ENCODE measurements at places on chromosomes 11 and 22.

- no peak for DNase-seq
These were observed 49.5 kb downstream of the ZNF280B start for GRCh38 chr22:22458896-22459588.

DNA sequence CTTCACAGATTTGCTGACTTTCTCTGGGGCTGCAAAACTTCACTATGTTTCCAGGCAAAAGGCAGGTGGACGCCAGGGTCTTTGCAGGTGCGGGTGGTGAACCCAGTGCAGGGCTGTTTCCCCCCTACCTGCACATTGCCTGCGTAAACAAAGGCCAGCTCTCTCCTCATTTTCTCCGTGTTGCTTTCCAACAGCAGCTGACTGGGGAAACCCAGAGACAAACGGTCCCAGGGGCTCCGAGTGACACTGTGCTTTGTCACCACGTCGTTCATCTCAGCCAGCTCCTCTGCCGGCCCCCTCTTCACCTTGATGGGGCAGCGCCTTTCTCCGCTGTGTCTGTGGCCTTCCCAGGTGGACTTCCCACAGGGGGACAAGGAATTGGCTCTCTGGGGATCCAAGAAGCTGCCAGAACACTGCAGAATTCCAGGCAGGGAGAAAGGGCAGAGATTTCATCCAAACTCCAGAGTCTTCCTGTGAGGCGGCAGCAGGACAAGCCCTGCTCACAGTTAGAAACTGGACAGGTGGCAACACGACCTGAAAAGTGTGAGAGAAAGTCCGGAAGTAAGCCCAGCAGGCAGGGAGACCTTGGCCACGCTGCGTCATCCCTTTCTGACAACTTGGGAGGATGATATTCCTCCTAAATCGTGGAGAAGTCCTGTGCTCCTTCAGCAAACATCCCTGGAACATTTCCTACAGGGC is 1493.7 kb downstream of the TBC1D22A start:
- no peak for DNase-seq

- DNase-seq = peak; percentile 35
These were observed 12.6 kb upstream of the NECTIN1 start for GRCh38 chr11:119741369-119742262.

DNA sequence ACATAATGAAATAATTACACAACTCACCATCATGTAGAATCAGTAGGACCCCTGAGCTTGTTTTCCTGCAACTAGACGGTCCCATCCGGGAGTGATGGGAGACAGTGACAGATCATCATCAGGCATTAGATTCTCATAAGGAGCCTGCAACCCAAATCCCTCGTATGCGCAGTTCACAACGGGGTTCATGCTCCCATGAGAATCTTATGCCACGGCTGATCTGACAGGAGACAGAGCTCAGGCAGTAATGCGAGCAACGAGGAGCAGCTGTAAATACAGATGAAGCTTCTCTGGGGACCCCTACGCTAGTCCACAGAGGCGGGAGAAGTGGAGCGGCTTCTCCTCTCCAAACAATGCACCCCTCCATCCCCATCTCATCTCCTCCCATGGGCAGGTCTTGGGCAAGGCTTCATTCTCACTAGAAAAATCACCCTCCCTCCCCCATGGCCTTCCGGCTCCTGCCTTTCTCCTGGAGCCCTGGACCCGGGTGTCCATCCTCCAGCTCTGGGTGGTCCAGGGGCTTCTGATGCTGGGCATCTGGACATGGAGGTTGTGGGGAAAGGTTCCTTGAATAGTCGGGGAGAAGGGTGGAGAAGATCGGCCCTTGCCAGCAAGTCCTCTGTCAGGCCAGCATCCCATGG is 16.2 kb upstream of the RAC2 start:
- no peak for DNase-seq

- no peak for DNase-seq
These were observed 24.7 kb upstream of the BAIAP2L2 start for GRCh38 chr22:38135133-38135706.

DNA sequence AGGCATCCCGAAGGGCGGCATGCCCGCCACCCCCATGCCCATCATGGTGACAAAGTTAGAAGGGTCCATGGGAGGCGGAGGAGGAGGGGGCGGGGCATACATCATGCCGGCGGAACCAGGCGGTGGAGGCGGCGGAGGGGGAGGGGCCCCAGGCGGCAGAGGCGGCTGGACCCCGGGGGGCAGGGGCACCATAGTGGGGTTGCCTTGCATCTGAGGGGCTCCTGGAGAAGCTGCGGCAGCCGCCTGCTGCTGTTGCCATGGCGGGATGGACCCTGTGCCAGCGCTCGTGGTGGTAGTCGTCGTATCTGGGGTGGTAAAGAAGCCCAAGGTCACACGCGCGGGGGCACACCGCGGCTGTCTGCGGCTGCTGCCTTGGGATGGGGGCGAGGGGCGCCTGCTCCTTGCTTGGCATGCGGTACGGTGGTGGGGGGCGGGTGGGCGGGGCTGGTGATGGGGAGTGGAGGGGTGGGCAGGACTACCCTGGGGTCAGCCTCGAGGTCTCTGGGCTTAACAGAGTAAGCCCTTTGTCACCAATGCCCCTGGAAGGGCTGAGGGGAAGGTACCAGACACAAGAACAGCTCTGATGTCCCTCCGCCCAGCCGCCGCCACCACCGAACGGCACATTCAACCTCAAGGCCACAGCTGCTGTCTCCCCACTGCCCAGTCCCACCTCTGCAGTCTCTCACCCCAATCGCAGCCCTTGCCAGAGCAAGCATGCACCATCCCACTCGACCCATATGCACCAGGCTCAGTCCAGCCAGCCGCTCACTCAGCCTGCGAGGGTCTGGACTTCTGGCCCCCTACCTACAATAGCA is 6.3 kb upstream of the PYGM start:
- DNase-seq = no peak

DNA sequence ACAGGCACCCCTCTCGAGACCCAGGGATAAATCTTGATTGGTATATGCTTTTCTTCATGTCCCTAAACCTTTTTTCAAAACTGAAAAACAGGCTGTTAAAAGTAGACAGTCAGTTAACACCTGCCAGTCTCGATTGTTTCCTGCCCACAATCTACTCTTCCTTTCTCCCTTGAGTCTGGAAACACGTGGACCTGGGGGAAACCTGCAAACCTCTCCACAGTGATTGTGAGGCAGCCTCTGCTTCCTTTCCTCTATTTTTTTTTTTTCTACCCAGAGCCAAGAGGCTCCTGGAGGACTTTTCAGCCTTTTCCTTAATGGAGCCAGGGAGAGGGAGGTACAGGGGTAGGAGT is 69.4 kb upstream of the CLMP start:
- no peak for DNase-seq

DNA sequence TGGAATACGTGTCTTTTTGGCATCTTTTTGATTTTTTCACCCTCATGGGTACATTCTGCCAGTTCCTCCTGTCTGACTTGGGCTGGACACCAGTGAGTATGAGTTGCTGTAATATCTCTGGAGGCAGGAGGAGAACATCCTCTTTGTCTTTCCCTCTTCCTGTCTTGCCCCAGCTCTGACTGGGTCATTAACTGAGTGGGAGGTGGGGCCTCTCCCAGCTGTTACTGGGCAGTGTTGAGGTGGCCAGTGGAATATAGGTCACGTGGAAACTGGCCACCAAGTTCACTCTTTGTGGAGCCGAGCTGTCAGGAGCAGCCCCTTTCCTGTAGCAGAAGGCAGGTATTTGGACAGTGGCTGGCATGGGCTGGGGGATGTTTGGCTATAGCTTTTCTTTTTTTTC is 2.2 kb downstream of the GLB1L2 start:
- DNase-seq = no peak

DNA sequence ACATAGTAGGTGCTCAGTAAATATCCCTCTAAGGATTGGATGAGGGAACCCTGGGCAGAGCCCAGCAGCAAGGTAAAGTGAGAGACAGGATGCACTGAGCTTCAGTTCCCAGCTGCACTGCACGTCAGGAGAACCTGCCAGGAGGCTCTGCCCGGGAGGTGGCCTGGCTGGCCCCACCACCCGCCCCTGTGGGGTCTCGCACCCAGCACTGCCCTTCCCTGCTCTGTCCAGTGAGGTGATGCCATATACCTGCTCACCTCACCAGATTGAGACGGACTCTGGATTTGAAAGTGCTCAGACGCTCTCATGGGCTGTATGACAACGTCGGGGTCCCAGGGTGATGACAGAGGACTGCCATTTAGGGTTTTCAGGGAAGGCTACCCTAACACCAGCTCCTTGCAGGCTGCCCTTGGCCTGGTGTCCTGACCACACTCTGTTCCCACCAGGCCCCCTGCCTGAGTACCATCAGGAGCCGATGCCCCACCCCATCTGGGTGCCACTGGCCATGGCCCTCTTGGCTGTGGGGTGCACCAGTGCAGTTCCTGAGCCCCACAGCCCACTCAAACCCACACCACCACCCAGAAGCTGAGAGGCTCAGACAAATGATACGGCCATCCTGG is 61.7 kb upstream of the FGF3 start:
- no peak for DNase-seq

DNA sequence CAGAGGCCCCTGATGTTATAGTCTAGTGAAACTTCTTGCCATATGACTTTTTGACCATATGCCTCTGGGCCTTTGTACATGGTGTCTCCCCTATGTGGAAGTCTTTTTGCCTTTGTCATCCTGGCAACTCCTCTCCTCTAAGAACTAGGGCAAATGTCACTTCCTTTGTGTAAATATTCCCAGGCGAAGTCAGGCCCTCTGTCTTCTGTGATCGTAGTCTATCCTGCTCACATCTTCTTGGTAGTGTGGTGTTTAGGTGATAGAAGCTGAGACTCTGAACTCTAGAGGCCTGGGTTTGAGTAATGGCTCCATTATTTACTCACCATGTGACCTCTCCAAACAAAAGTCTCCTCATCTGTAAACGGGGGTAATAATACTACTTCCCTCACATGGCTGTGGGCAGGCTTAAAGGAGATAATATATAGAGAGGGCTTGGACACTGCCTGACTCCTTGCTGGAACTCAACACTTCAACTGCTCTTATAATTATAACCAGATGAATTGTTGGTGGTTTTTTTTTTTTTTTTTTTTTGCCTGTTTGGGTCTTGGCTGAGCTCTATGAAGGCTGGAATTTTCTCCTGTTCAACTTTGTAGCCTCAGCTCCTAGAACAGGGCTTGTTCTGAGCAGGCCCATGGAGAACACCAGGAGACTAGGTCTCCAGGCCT is 43.8 kb downstream of the INSC start:
- no peak for DNase-seq

DNA sequence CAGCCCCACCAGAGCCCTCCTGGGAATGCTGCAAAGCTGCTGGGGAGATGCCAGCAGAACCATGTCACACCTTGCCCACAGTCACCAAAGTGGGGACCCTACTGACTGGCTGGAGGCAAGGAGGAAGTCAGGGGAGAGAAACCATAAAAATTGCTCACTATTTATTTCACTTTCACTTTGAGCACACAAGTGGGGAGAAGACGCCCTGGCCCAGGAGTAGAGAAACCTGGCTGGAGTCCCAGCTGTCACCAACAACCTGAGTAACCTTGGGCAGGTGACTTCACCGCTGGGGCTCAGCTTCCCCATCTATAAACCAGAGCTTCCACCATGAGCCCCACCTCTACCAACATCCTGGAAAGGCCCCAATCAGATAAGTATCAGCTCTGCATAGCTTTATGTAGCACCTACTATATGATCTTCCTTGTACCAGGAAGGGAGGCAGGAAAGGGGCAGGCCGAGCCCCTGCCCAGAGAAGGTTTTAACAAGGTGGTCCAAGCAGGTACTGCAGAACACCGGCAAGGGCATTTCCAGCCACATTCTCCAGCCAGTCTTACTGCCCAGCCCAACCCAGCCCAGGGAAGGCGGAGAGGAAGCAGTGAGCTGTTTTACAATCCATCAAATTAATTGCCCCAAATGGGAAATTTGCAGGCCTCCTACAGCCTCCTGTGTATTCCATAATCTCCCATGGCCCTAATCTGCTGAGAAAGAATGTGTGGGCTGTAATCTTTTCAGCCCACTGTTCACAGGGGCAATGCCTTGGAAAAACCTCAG is 27.6 kb downstream of the PLEKHA7 start:
- DNase-seq = no peak

Data from stimulated activated CD8-positive, alpha-beta memory T cell treated with anti-CD3 and anti-CD28 coated beads, Interleukin-4, amount 100 ng/mL, for 4 hours (primary cell).